ENCODE measurements at places on chromosomes 3 and 15.

DNA sequence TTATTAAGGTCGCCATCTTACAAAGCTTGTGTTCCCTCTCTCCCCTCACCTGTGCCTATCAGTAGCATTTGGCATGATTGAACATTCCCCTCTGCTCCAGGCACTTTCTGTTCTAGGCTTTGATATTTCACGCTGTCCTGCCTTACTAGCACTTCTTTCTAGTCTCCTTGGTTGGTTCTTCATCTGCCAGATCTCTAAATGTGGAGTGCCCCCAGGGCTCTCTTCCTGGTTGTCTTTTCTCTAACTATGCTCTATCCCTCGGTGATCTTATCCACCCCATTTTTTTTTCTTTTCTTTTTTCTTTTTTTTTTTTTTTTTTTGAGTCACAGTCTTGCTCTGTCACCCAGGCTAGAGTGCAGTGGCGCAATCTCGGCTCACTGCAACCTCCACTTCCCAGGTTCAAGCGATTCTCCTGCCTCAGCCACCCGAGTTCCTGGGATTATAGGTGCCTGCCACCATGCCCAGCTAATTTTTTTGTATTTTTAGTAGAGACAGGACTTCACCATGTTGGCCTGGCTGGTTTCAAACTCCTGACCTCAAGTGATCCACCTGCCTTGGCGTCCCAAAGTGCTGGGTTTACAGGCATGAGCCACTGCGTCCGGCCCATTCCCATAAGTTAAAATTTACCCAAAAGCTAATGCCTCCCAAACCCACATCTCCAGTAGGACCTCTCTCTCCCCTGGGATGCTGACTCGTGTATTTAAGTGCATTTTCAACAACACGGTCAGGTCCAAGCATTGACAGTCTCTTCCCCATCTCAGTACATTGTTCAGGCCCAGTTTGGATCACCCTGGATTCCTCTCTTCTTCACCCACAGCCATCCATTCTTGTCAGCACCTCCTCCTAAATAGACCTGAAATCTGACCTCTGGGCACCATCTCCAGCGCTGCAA, 5.2 kb downstream of the NUSAP1 start:
- no peak for DNase-seq

DNA sequence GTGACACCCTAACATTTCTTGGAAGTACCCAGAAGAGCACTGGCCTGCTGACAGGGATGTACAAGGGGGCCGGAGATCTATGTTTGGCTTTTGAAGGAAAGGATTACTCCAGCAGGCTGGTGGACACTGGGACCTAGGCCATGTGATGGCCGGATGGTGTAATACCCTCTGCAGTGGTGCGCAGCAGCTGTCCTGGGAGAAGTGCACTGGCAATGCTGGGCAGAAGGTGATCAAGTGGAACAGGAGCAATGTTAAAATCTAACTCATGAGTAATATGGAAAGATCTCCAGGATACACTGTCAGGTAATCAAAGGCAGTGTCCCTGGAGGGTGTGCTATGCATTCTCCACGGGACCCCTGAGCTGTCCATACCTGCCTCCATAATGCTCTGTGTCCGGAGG, 71.2 kb upstream of the POMGNT2 start:
- no peak for DNase-seq

- DNase-seq, result no peak
These were observed 226.1 kb downstream of the TLE3 start for GRCh38 chr15:69871511-69872134.

GRCh38 chr15:29062626-29063025, 176.9 kb downstream of the APBA2 start:
- DNase-seq, result no peak

GRCh38 chr15:65611888-65612615, 1.1 kb upstream of the INTS14 start:
- DNase-seq, result no peak

DNA sequence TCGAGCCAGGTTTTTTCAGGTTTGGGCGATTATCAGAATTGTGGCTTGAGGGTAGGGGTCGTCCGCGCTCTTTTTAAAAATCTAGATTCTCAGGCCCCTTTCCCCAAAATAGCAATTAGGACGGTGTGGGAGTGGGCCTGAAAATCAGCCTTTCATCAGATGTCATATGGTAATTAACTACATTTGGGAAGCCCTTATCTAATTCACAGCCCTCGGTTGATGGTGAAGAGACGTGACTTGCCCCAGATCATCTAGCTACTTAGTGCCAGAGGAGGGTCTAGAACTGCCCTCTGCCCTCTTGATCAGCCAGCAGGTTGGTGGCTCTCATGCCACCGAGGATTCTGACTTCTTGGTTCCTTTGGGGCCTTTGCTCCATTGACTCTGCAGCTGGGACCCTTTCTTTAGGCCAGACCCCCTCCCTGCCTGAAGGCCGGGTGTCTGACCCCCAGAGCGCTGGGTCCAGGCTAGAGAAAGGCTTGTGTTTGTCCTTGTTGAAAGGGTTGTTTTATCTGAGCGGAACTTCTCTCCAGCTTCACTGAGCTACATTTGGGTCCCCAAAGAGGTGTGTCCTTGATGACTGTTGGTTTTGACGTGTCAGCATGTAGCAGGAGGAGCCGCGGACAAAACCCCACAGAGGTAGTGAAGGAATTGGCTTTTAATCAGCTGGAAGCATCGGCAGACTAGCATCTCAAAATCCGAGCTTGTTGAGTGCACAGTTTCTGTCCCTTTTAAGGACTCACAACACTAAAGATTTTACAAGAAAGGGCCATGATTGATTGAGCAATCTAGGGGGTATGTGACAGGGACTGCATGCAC, 857 bp downstream of the AEN start:
- DNase-seq, result peak; percentile 38
